ENCODE measurements at places on chromosomes 5 and 9.

DNA sequence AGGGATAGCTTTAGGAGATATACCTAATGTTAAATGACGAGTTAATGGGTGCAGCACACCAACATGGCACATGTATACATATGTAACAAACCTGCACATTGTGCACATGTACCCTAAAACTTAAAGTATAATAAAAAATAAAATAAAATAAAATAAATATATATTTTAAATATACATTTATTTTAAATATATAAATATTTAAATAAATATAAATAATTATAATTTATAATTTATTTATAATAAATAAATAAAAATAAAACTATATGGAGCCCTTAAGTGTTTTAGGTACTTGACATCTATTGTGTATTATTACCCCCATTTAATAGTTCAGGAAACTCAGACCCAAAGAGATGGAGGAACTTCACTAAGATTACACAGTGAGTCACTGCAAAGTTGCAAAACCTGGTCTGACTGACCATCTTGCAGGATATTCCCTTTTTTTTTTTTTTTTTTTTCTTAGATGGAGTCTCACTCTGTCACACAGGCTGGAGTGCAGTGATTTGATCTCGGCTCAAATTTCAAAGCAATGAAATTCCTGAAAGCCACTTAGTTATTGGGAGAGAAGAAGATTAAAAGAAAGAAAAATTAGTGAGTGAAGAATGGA, 5.8 kb upstream of the C5orf52 start:
- no peak for DNase-seq

DNA sequence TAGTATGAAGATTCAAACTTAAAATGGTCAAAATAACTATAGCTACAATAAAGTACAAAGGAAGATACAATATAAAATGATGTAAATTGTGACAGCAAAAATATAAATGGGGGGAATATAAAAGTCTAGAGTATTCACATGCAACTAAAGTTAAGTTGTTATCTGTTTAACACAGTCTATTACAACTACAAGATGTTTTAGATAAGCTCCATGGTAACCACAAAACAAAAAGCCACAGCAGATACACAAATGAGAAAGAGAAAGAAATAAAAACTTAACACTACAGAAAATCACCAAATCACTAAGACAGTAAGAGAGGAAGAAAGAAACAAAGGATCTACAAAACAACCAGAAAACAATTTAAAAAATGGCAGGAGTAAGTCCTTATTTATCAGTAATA, 17.0 kb upstream of the SH3TC2 start:
- no peak for DNase-seq

DNA sequence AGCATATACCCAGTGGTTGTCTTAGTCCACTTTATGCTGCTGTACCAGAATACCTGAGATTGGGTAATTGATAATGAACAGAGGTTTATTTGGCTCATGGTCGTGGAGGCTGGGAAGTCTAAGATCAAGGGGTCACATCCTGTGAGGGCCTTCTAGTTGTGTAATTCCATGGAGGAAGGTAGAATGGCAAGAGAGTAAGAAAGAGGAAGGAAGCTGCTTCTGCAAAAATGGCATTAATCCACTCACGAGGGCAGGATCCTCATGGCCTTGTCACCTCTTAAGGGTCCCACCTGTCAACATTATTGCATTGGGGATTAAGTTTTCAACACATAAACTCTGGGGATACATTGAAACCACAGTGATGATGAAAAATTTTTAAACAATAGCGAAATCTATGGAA, 17.0 kb downstream of the BTNL8 start:
- no peak for DNase-seq

DNA sequence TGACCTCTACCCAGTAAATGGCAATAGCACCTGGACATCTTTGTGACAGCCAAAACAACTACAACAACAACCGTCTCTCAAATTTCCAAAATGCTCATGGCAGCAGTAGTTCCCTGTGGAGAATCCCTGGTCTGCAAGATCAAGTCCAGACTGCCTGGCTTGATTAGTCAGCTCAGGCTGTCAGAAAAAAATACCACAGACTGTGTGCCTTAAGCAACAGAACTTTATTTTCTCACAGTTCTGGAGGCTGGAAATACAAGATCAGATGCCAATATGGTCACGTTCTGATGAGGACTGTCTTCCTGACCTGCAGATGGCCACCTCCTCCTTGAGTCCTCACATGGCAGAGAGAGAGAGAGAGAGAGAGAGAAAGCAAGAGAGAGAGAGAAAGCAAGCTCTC, 52.3 kb upstream of the MOCS2 start:
- DNase-seq: no peak

DNA sequence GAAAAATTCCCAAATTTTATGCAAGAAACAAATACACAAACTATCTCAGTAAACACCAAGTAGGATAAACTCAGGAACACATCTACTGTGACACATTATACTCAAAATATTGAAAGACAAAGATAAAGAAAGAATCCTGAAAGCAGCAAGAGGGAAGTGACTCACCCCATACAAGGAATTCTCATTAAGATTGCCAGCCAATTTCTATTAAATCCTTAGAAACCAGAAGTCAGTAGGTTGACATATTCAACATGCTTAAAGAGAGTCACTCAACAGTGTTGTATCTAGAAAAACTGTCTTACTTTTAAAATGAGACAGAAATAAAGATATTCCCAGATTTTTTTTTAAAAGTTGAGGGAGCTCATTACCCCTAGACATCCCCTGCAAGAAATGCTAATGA, 15.5 kb downstream of the SPATA31E1 start:
- no peak for DNase-seq

All from HuH-7.5 (cell line).